ENCODE measurements at places on chromosomes 11 and 22. TPM values are rescaled to one million over a fixed set of nuclear protein-coding genes. Genes with fewer than 3 reads are reported as not detected.

DNA sequence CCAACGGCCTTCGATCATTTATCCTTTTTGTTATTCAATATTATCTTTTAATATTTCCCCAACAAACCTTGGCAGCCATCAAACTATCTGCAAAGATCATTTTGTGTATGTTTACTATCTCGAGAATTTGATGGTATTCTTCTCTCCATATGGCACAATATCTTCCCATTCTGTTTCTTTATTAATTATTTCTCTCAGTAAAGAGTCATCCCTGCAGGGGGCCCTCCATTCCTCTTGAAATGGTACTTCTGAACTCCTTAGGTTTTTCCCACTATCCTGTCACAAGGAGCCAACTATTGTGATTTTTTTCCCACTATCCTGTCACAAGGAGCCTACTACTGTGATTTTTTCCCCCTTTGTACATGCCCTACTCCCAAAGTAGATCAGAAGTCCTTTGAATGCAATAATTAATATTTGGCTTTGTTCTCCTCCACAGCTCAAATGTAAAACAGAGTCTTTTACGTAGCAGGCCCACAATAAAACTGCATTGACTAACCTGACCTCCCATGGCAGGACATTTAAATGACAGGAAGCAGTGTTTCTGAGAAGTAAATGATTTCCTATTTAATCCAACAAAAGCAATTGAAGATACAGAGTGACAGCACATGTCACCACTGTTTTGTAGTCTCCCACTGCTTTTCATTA is 43.3 kb downstream of the PDGFD start:
- H3K36me3 ChIP-seq: no peaks in the 10 kb centered on the region
- H3K4me1 ChIP-seq: no peaks in the 10 kb centered on the region
- H3K27ac ChIP-seq: no peak overlapping the region
- no peaks in the 10 kb centered on the region for H3K27me3 ChIP-seq
- H3K4me3 ChIP-seq: no peak overlapping the region
- DNase-seq: no peak

- no peaks in the 10 kb centered on the region for H3K27me3 ChIP-seq
- H3K4me3 ChIP-seq: no peak overlapping the region
- no peak overlapping the region for H3K27ac ChIP-seq
These were observed 20.3 kb upstream of the PARVG start for GRCh38 chr22:44160421-44160820.

DNA sequence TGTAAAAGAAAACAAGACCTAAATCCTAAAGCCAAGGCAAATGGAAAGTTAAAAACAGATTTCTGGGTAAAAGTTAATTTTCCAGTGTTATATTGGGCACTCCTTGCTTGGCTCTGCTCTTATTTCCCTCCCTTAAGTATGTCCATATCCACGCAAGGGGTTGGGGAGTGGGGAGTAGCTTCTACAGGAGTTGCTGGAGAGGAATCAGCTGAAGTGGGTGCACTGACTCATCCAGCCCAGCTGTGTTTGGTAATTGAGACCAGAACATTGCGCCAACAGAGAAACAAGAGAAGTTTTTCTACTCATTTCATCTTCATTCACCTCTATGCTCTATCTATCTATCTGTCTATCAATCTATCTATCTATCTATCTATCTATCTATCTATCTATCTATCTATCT is 298.4 kb upstream of the PDGFD start:
- H3K27ac ChIP-seq: no peak overlapping the region
- no peaks in the 10 kb centered on the region for H3K4me1 ChIP-seq
- H3K4me3 ChIP-seq: no peak overlapping the region
- no peaks in the 10 kb centered on the region for H3K27me3 ChIP-seq
- no peak for DNase-seq
- no peaks in the 10 kb centered on the region for H3K36me3 ChIP-seq

Gene HOATZ
- not detected for total RNA-seq

Gene RHOD
- total RNA-seq: 26.3 TPM

GRCh38 chr11:62132191-62132590 is 8.4 kb downstream of the INCENP start:
- H3K4me3 ChIP-seq: no peak overlapping the region
- H3K36me3 ChIP-seq: no peaks in the 10 kb centered on the region
- no peaks in the 10 kb centered on the region for H3K4me1 ChIP-seq
- DNase-seq: no peak
- no peaks in the 10 kb centered on the region for H3K27me3 ChIP-seq

DNA sequence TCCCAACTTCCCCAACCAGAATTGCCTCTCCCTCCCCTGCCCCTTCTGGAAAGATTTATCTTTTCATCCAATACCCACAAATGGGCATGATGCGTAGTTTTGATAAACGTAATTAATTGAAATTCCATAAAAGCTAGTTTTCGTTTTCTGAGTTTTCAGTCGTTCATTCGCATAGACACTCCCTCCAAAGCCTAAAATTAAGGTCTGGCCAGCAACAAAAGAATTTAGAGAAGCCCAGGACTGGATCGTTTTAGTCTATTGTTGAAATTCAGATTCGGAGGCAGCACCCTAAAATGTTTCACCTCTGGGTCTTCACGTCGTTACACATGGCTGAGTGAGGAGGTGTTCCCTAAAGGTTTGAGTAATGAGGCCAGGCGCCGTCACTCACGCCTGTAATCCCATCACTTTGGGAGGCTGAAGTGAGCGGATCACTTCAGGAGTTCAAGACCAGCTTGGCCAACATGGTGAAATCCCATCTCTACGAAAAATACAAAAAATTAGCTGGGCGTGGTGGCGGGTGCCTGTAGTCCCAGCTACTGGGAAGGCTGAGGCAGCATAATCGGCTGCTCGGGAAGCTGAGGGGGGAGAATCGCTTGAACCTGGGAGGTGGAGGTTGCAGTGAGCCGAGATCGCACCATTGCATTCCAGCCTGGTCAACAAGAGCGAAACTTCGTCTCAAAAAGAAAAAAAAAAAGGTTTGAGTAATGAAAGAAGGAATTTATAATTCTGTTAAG is 589 bp upstream of the NDUFC2 start:
- no peaks in the 10 kb centered on the region for H3K36me3 ChIP-seq
- peaks cover 3% of the 10 kb centered on the region for H3K4me1 ChIP-seq
- H3K27me3 ChIP-seq: no peaks in the 10 kb centered on the region

- H3K4me3 ChIP-seq: no peak overlapping the region
- H3K4me1 ChIP-seq: no peaks in the 10 kb centered on the region
- H3K27ac ChIP-seq: no peak overlapping the region
- no peaks in the 10 kb centered on the region for H3K36me3 ChIP-seq
These were observed 51.8 kb downstream of the SYN3 start for GRCh38 chr22:33006220-33006954.

Gene OR10V1
- total RNA-seq: not detected

DNA sequence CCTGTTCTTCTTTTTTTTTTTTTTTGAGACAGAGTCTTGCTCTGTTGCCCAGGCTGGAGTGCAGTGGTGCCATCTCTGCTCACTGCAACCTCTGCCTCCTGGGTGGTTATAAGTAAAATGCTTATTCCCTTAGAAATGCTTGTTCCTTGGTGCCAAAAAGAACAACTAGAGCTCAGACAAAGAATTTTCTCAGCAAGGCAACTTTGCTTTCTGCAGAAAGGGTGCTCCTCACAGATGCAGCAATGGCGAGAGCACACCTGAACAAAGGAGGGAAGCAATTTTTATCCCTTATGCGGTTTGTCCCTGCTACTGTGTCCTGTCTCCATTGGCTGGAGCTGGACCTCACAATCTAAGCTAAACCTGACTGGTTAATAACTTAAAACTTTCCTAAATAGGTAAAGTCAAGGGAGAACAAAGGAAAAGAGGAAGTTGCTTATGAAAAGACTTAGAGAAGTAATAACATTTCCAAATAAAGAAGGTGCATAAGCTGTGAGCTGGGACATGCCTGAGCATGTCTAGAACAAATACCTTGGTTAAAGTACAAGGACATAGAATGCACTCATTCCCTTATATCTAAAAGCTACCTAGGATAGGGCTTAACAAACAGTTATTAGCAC is 90.0 kb upstream of the PRR5 start:
- no peak overlapping the region for H3K4me3 ChIP-seq
- H3K4me1 ChIP-seq: no peaks in the 10 kb centered on the region
- no peaks in the 10 kb centered on the region for H3K36me3 ChIP-seq
- H3K27ac ChIP-seq: no peak overlapping the region
- no peaks in the 10 kb centered on the region for H3K27me3 ChIP-seq

- H3K27ac ChIP-seq: no peak overlapping the region
- no peaks in the 10 kb centered on the region for H3K27me3 ChIP-seq
- H3K4me1 ChIP-seq: no peaks in the 10 kb centered on the region
- no peak for DNase-seq
- no peaks in the 10 kb centered on the region for H3K36me3 ChIP-seq
- H3K4me3 ChIP-seq: no peak overlapping the region
These were observed 161.7 kb downstream of the GUCY1A2 start for GRCh38 chr11:106856566-106856965.

Gene RAB39A
- 0.67 TPM for total RNA-seq
